K562 (cell line): ENCODE measurements at places on chromosomes 7 and 10. TPM values are rescaled to one million over a fixed set of nuclear protein-coding genes. Genes with fewer than 3 reads are reported as not detected.

GRCh38 chr10:61869774-61870525, 31.5 kb upstream of the ARID5B start:
- DNase-seq: no peak
- H3K4me1 ChIP-seq: no peaks in the 10 kb centered on the region
- H3K4me3 ChIP-seq: no peak overlapping the region
- no peaks in the 10 kb centered on the region for H3K27me3 ChIP-seq
- no peak overlapping the region for H3K27ac ChIP-seq

DNA sequence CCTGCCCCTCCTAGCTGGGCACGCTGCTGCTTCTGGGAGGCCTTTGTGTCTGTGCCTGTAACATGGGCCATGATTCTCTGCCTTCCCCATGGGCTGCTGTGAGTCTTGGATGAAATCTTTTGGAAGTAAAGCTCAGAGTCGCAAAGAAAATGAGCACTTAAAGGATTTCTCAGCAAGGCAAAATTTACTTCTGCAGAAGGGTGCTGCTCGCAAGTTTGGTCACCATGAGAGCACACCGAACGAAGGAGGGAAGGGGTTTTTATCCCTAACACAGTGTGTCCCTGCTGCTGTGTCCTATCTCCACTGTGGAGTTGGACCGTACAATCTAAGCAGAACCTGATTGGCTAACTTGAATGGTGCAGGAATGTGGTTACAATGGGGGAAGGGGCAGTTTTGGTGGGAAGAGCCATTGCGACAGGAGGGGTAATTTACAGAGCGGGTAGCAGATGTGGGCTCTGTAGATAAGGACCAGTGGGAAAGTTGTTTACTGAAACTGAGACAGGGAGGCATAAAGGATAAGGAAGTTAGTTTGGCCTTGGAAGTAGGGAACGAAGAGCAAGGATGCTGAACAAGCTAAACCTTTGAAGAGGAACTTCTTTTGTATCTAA, 57.5 kb downstream of the FANK1 start:
- no peaks in the 10 kb centered on the region for H3K27me3 ChIP-seq
- no peak overlapping the region for H3K27ac ChIP-seq
- H3K36me3 ChIP-seq: no peaks in the 10 kb centered on the region
- DNase-seq: no peak

DNA sequence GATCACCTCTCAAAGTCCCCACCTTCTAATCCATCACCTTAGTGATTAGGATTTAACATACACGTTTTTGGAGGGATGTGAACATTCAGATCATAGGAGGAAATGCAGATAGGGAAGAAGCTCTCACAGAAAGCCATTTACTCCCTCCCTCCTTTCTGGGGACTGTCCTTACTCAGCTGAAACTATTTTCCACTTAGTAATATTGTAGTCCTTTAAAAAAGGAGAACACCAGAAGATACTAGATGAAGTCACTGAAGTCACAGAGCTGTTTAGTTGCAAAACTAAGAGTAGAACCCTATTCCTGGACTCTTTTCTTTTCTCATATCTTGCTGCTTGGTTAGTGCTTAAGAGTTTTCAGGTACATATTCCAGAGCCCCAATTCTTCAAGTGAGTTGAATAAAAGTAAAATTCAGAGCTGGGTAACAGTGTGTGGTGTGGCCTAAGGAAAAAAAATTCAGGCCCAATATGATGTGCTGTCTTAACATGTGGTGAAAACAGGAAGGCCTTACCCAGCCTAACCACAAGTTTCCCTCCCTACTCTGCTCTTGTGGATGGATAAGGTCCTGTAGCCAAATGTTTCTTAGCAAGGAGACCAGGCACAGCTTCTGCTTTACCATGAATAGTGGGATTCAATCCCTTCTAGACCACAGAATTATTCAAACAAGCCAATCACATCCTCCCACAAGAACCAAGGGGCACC, 135.7 kb downstream of the INHBA start:
- H3K4me1 ChIP-seq: no peaks in the 10 kb centered on the region
- no peak overlapping the region for H3K27ac ChIP-seq
- no peaks in the 10 kb centered on the region for H3K36me3 ChIP-seq

- peak overlapping the region; percentile 82 for H3K4me3 ChIP-seq
- DNase-seq: no peak
- H3K27me3 ChIP-seq: no peaks in the 10 kb centered on the region
- peak overlapping the region; percentile 67; the same call in 2 of the 3 replicates for H3K27ac ChIP-seq
These were observed 976 bp downstream of the ABCF2 start for GRCh38 chr7:151225948-151226510.

DNA sequence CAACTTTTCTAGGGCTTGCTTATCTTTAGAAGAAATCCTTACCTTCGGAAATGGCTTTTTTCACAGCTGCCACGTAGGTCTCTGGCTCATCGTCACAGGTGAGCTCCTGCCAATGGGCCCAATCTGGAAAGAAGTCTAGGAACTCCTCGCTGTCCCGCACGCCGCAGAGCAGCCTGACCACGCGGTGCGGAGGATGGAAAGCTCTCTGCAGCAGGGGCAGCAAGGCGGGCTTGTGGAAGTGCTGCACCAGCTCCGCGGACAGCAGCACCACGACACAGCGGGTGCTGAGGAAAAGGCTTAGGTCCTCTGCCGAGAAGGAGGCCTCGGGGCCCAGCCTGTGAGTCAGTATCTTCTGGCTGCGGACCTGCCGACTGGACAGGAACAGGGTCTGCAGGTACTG, 10.8 kb downstream of the PIK3AP1 start:
- peaks cover 5% of the 10 kb centered on the region; the same call in 1 of the 2 replicates for H3K27me3 ChIP-seq
- no peaks in the 10 kb centered on the region for H3K36me3 ChIP-seq
- no peaks in the 10 kb centered on the region for H3K4me1 ChIP-seq
- DNase-seq: no peak
- H3K4me3 ChIP-seq: no peak overlapping the region
- H3K27ac ChIP-seq: no peak overlapping the region

The CRYGN gene
- not detected in 2 replicates for total RNA-seq

The CCZ1 gene
- total RNA-seq: 74.5 and 80.7 TPM in 2 replicates

DNA sequence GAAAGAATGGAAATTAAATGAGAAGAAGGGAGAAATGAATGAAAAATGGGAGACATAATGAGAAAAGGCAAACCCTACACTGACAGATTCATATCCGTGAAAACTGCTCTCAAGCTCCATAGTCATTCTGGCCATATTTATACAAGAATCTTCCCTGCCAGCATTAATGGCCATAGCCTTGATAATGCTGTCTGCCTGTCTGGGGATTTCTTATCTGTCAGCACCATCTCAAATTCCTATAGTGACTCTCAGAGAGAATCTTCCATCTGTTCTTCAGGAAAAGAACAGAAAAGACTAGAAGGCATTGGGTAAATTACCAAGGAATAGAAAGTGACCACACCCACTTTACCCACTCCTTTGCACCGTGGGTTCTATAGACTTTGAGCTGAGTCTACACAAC, 295.9 kb downstream of the PLXNA4 start:
- no peak for DNase-seq
- H3K27ac ChIP-seq: no peak overlapping the region
- H3K4me3 ChIP-seq: no peak overlapping the region
- H3K36me3 ChIP-seq: no peaks in the 10 kb centered on the region
- no peaks in the 10 kb centered on the region for H3K27me3 ChIP-seq
- no peaks in the 10 kb centered on the region for H3K4me1 ChIP-seq

- H3K27ac ChIP-seq: no peak overlapping the region
- no peak overlapping the region for H3K4me3 ChIP-seq
- H3K4me1 ChIP-seq: no peaks in the 10 kb centered on the region
- DNase-seq: no peak
- no peaks in the 10 kb centered on the region for H3K36me3 ChIP-seq
These were observed 296.9 kb upstream of the DGKB start for GRCh38 chr7:15199482-15199881.

The HMX3 gene
- total RNA-seq: 43.2 and 43.5 TPM in 2 replicates

DNA sequence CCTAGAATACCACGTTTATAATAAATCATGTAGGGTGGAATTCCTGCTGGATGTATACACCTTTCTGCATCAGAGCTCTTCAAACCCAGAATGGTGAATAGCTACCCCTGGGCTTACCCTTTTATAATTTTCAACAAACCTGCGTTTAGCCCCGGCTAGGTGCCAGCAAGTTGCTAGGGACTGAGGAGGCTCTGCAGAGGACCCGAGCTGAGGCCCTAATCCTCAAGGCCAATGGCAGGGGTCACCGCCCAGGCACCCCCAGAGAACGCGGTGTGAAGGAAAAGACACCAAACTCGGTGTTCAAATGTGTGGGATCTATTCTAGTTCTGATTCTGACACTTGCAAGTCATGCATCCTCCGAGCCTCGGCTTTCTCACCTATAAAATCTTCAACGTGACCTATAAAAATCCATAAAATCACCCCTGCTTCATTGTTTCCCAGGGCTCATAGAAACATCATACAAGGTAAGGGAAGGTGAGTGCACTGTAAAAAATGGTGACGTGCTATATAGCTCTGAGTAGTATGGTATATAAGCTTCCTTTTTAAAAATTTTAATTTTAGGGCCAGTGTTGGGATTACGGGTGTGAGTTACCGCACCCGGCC, 2.5 kb upstream of the ANXA11 start:
- peak overlapping the region; percentile 4; the same call in 1 of the 3 replicates for H3K27ac ChIP-seq
- no peaks in the 10 kb centered on the region for H3K27me3 ChIP-seq
- no peak overlapping the region for H3K4me3 ChIP-seq
- peaks cover 33% of the 10 kb centered on the region for H3K4me1 ChIP-seq
- no peaks in the 10 kb centered on the region for H3K36me3 ChIP-seq
- DNase-seq: no peak

DNA sequence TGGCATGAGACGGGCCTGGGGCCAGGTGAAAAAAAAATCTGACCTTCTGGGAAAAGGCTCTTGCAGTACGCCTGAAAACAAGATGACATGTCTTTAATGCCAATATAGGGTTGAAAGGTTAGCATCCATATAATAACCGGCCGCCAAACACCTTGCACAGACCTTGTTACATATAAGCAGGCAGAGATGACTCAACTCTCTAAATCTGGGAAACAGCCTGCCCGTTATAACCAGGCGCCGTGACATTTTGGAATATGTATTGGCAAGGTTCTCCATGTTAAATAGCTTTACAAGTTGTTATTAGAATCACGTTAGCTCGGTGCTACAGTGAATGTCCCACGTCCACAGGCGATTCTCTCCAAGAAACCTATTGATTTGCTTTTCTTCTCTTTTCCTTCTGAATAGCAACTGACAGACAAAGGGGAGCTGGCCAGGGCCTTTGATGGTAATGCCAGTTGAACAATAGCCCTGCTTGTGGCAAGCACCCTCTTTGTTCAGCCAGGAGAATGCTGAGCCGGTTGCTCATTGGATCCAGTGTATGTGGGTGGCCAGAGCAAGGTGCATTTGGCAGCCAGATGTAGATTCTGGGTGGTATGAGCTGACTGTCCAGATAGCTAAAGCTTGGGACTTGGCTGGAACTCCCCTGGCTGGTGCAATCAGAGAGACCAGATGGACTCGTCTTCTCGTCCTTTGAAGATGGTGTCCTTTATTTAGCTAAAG, 80.1 kb upstream of the AUTS2 start:
- no peak for DNase-seq
- H3K4me1 ChIP-seq: no peaks in the 10 kb centered on the region
- no peaks in the 10 kb centered on the region for H3K27me3 ChIP-seq

The TSPAN12 gene
- 0.51 and 1.1 TPM in 2 replicates for total RNA-seq

The PNLIPRP2 gene
- total RNA-seq: 0.38 and 0.40 TPM in 2 replicates

- no peak for DNase-seq
- H3K4me3 ChIP-seq: no peak overlapping the region
- H3K36me3 ChIP-seq: no peaks in the 10 kb centered on the region
- no peaks in the 10 kb centered on the region for H3K4me1 ChIP-seq
- no peak overlapping the region for H3K27ac ChIP-seq
- no peaks in the 10 kb centered on the region; the same call in 1 of the 2 replicates for H3K27me3 ChIP-seq
These were observed 51.0 kb upstream of the GLCCI1 start for GRCh38 chr7:7917593-7917992.

The NEURL1 gene
- 0.11 and 0.20 TPM in 2 replicates for total RNA-seq

- H3K27ac ChIP-seq: no peak overlapping the region
- no peaks in the 10 kb centered on the region for H3K4me1 ChIP-seq
- H3K4me3 ChIP-seq: no peak overlapping the region
- no peak for DNase-seq
- H3K36me3 ChIP-seq: no peaks in the 10 kb centered on the region
These were observed 203.0 kb upstream of the MDFIC start for GRCh38 chr7:114718861-114719260.

The IFIT3 gene
- 0.69 TPM in 2 replicates for total RNA-seq

GRCh38 chr10:110216240-110216639, 8.8 kb downstream of the MXI1 start:
- no peak overlapping the region for H3K4me3 ChIP-seq
- no peaks in the 10 kb centered on the region for H3K36me3 ChIP-seq
- DNase-seq: no peak
- peaks cover 56% of the 10 kb centered on the region; the same call in 2 of the 3 replicates for H3K4me1 ChIP-seq
- H3K27ac ChIP-seq: no peak overlapping the region; the same call in 2 of the 3 replicates

GRCh38 chr10:76070916-76071315, 639.5 kb downstream of the LRMDA start:
- H3K4me1 ChIP-seq: no peaks in the 10 kb centered on the region
- no peaks in the 10 kb centered on the region for H3K27me3 ChIP-seq
- H3K4me3 ChIP-seq: no peak overlapping the region
- H3K27ac ChIP-seq: no peak overlapping the region
- no peaks in the 10 kb centered on the region for H3K36me3 ChIP-seq

GRCh38 chr10:71741029-71741428, 21.5 kb upstream of the C10orf105 start:
- no peaks in the 10 kb centered on the region for H3K36me3 ChIP-seq
- H3K27ac ChIP-seq: no peak overlapping the region
- peaks cover 30% of the 10 kb centered on the region for H3K4me1 ChIP-seq
- no peak for DNase-seq
- no peak overlapping the region for H3K4me3 ChIP-seq

DNA sequence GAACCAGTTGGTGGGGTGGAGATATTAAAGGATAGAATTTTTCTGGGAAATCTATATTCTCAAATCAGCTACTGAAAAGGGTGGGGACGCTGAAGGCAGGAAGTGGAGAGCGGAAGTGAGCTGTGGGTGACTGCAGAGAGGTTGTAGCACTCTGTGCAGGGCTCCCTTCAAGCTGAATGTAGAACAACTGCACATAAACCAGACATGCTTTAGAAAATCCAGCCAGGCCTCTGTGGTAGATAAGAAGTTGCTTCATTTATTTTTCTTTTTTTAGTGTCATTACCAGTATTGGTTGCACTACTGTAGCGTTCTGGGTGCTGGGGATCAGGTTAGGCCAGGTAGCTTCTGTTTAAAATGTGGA, 127.8 kb downstream of the CELF2 start:
- H3K4me1 ChIP-seq: peaks cover 49% of the 10 kb centered on the region
- no peaks in the 10 kb centered on the region for H3K27me3 ChIP-seq
- H3K27ac ChIP-seq: peak overlapping the region; percentile 26; the same call in 2 of the 3 replicates
- DNase-seq: peak; percentile 77
- no peaks in the 10 kb centered on the region for H3K36me3 ChIP-seq

DNA sequence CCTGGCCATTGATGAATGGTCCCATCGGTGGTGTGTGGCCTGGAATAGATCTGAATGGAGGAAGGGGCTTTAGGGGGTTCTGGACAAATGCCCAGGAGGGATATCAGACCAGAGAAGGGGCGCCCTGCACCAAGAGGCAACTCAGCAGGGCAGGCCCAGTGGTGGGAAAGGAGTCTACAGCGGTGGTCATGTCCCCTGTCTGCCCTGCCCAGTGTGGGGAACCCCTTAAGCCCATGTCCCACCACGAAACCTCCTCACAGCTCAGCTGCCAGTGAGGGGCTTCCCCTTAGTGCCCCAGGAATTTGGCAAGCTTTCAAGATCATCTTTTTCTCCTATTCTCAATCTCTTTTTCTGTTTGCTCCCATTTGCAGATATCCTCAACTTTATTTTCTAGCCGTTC, 14.1 kb upstream of the CCSER2 start:
- no peaks in the 10 kb centered on the region for H3K36me3 ChIP-seq
- H3K27ac ChIP-seq: no peak overlapping the region
- H3K4me1 ChIP-seq: peaks cover 10% of the 10 kb centered on the region; the same call in 2 of the 3 replicates
- H3K27me3 ChIP-seq: no peaks in the 10 kb centered on the region
- H3K4me3 ChIP-seq: no peak overlapping the region
